Activated CD4-positive, alpha-beta T cell treated with anti-CD3 and anti-CD28 coated beads, Interleukin-2, amount 10 ng/mL, durations not matched to agents 24 days and 14 days (primary cell): ENCODE measurements at places on chromosomes 2 and 18.

- no peak for DNase-seq
Measured at GRCh38 chr18:32975163-32975436, 202.3 kb upstream of the KLHL14 start.

DNA sequence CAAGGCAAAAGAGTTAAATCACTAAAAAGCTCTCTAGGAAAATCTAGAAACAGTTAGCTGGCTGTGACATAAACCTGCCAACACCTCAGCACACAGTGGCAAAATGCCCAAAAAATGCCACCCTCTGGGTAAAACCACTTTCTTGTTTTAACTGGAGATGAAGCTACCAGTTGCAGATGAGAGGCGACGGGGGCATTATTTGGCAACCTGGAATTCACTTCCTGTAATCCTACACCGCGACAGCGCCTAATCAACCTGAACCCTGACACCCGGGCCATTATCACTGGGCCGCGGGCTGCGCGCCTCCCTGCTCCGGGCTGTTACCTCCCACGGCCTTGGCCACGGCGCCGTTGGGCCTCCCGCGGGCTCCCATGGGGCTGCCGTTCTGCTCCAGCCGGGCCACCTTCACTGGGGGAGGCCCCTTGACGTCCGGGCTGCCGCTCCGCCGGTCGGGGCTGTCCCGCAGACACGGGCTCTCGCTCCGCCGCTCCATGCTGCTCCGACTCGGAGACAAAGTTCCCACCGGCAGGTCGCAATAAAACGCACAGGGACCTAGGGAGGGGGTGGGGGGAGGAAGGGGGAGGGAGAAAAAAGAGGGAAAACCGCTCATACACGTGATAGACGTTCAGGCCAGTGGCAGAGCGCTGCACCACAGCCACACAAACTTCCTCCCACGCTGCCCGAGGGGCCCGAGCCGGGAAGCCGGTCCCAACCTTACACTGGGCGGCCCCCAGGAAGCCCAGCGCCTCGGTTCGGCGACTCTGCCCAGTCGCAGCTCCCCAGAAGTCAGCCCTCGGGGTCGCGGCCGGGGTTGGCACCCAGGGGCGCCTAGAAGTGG lies 2.0 kb downstream of the SATB2 start:
- DNase-seq = no peak

DNA sequence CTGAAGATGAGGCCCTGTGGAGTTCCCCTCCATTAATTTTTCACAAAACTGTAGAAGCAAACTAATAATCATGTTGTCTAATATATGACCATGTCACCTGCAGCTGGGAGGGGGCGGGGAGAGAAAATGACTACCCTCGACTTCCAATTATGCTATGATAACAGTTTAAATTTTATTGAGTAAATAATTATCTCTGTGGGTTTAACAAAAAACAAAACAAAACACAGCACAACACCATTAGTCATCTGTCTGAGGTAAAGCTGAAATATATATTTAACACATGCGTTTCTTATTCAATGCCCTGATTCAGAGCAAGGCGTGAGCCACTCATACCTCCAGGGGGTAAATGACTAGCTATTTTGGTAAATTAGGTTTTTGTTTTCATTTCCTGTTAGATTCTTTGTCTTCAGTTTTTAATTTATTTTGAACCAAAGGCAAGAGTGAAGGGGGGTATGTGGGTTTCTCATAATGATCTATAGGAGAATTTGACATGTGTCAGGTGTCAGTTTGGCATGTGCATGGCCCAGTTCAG lies 77.4 kb upstream of the ZCCHC2 start:
- no peak for DNase-seq

GRCh38 chr2:215431778-215432758 lies 3.8 kb downstream of the FN1 start:
- no peak for DNase-seq

DNA sequence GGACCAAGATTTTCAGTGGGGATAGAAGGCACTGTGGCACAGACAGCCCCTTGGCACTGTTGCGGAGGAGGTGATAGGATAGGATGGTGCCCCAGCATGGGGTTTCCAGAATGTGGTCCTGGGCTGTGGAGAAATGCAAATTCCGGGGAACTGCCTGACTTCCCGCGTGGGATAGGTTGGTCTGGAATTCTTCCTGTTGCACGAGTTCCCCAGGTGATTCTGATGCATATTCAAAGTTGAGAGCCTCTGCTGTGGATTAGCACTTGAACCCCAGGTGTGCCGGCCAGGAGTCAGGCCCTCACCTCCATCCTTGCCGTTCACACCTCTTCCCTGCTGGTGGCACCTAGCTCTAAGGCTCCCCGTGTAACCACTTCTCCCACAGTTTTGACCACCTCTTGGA lies 15.5 kb downstream of the NCK2 start:
- DNase-seq = no peak

GRCh38 chr18:43587538-43588153 lies 310.4 kb upstream of the SYT4 start:
- DNase-seq = no peak

DNA sequence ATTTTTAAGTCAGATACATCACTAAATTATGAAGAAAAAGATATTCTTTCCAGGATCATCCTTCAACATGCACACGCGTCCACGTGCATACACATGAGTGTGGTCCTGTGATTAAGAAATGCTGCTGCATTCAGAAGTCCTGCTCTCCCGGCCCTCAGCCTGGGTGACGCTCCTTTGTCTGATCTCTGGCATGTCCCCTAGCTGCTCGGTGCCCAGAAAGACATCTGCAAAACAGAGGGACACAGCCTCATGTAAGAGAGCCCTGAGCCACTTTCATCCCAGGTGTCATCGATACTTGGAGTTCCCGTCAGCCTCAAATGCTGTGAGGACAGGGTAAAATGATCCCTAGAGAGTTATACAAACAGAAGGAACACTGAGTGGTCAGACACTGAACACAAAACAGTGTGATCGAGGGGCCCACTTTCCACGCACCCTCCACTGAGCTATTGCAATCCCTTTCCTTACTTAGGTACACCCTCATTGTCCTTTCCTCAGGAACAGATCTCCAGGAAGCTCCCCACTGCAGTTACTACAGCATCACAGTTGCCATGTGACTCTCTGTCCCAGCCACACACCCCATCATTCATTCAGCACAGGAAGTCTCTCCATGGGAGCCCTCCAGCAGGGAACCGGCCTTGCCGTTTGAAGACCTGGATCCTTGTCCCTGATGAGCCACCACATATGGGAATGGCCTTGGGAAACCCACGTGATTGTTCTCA lies 32.1 kb downstream of the CRACDL start:
- no peak for DNase-seq

DNA sequence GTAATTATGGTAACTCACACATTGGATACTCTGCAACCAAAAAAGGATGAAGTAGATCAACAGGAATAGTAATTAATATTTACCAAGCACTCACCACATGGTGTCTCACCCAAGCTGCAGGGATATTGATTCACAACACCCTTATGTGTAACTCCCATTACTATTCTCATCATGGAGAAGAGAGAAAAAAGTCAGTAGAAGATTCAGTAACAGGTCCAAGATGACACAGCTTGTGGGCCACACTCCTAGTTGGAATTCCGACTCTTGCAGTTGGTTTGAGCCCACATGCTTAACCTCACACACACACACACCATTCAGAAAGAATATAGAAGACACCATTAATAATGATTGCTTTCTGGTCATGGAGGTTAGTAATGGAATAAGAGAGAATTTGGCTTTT lies 1.7 kb upstream of the MLPH start:
- DNase-seq = no peak

- DNase-seq = peak; percentile 90
Measured at GRCh38 chr18:77899972-77900754, 650.5 kb downstream of the GALR1 start.

- DNase-seq = peak; percentile 62
Measured at GRCh38 chr18:35027206-35027605, 14.0 kb upstream of the MAPRE2 start.

DNA sequence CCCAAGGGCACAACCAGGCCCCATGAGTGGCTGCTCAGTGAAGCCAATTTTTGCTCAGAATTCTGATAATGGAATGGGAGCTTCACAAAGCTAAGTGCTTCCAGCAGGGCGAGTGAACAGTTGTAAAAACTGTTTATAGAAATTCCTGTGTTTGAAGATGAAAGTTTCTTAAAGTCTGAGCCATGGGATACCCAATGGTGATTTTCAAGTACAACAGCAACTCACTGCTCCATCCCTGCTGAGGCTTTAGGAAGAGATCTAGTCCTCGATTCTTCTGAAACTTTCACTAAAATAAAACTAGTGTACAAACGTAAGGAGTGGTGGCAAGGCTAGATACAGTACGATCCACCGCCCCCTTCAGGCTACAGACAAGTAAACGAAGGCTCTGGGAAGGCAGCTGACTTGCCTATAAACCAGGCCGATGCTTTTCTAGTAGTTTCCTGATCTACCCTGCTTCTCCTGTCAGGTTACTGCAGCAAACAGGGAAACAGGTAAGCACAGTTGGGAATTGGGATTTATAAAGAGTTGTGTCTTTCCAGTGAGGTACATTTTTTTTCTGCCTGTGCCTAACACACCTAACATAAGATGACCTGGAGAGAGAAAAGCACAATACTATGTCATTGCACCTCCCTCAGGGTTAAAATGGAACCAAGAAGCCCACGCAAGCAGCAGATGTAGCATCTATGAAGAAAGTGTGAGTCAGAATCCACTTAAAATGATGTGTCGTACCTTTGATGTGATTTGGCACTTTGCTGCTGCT lies 108.7 kb downstream of the UXS1 start:
- peak; percentile 86 for DNase-seq

DNA sequence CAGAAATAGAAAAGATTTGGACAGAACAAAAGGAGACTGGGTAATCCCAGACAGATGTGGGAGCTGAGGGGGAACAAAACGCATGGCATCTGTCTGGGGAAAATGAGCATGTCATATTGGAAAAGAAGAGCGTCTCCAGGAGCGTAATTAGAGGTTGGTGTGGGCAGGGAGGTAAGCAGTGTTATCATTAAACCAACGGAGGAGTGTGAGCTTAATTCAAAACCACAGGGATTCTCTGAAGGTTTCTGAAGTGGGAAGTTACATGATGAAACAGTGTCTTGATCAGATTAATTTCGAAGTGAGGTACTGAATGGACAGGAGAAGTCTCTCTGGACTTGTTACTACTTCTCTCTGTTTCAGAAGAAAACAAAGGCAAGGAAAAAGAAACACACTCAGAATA lies 53.3 kb downstream of the DTNB start:
- DNase-seq = no peak

DNA sequence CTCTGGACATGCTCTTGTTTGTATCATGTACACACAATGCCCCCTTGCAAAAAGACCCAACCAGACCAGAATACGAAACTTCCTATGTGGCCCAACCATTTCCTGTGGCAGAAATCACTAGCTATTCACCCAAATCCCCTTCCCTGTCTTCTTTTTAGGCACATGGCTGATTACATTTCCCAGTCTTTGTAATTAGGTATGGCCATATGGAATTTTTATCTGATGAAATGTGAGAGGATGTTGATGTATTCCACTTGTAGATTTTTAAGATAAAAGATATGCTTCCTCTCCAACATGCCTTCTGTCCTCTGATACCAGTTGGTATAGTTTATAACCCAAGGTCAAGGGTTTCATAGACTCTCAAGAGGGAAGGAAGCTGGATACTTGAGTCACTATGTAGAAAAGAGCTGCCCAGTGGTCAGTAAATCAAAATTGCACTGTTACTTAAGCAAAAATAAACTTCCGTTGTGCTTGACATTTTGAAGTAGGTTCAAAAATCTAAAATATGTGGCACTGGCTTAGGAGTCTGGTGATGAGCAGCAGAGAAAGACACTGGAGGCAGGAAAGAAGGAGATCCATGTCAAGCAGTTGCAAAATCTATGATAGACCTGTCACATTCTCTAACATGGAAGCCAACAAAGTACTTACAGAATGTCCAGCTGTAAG lies 297.4 kb downstream of the SMAD2 start:
- no peak for DNase-seq

- no peak for DNase-seq
Measured at GRCh38 chr2:178482437-178482836, 2.2 kb downstream of the PLEKHA3 start.

DNA sequence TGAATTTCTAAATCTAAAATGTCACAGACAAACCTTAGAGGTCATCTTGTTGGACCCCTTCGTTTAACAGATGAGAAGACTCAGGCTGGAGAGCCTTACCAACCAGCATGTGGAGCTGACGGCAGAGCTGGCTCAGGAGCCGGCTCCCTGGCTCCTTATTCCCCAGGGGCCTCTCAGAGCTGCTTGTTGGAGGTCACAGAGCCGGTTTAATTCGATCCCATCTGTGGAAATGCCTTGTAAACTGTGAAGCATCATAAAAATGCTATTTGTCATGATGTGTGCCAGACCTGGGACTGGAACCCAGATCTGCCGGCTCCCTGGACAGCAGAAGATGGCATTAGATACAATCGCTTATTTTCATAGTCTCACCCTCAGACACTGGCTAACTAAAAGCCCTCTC lies 8.2 kb upstream of the CIB4 start:
- no peak for DNase-seq

DNA sequence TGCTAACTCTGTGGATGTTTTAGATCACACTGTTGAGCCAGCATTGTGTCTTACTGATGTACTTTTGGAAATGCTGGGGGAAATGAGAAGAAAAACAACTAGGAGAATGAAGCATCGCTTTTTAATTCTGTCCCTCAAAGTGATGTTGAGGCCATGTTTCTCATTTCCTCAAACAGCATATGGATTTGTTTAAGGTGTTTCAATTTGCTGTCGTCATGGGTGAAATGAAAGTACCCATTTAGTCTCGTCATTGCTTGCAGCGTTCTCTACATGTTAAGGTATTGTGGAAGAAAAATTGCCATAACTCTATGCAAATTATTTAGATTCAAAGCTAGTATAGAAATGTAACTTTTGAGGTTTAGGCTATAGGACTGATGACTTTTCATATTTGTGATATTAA lies 151.3 kb downstream of the KCTD1 start:
- no peak for DNase-seq

- no peak for DNase-seq
Measured at GRCh38 chr18:61803393-61803792, 89.4 kb downstream of the RNF152 start.

DNA sequence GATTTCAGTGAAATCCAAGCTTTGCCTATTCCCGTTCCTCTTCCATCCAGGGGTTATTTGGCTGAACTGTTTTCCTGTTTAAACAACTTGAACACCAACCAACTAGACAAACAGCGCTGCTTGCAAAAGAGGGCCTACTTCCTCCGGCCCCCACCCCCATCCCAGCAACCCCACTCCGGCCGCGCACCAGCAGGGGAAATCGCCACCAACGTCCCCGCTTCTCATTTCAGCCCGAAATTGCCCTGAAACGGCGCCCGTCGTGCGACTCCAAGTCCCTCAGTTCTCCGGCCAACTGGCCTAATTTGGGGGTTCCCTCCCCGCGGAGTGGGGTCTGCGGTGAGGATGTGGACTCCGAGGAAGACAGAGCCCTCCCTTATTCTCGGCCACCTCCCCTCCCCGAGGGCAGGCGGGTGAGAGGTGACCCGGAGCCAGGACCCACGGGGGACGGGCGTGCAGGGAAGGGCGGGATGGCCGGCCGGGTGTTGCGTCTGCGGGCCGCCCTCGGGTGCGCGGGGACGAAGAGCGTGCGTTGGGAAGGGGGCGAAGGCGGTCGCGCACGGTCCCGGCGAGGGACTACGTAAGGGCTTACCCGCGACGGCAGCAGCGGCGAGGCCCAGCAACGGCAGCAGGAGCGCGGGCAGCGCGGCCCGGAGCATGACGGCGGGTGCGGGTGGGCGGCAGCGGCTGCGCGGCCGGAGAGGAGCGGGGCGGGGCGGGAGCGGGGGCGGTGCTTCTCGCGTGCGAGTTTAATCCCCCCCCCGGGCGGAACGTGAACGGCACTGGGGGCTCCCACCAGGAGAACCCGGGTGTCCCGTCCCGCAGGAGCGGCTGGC lies at the start of gene CD302:
Gene CD302, minus strand, starts transcription at position 666 of the 833 bp plus-strand sequence. Its CDS starts 10 bp downstream, at position 656.
- DNase-seq = peak; percentile 68
